Head of caudate nucleus (tissue), 42 donors: ENCODE measurements at places on chromosomes 2 and 18.

GRCh38 chr2:190090148-190090547 is 27.6 kb upstream of the MSTN start:
- no peak for DNase-seq

DNA sequence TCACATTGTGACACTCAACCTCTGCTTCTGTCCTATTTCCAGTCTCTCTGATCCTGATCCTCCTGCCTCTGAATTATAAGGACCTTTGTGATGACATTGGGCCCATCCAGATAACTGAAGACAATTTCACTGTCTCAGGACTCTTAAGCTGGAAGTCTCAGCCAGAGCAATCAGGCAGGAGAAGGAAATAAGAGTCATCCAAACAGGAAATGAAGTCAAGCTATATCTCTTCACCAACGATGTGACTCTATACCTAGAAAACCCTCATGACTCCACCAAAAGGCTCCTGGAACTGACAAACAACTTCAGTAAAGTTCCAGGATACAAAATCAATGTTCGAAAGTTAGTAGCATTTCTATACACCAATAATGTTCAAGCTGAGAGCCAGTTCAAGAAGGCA is 29.3 kb upstream of the TWIST2 start:
- DNase-seq: no peak

DNA sequence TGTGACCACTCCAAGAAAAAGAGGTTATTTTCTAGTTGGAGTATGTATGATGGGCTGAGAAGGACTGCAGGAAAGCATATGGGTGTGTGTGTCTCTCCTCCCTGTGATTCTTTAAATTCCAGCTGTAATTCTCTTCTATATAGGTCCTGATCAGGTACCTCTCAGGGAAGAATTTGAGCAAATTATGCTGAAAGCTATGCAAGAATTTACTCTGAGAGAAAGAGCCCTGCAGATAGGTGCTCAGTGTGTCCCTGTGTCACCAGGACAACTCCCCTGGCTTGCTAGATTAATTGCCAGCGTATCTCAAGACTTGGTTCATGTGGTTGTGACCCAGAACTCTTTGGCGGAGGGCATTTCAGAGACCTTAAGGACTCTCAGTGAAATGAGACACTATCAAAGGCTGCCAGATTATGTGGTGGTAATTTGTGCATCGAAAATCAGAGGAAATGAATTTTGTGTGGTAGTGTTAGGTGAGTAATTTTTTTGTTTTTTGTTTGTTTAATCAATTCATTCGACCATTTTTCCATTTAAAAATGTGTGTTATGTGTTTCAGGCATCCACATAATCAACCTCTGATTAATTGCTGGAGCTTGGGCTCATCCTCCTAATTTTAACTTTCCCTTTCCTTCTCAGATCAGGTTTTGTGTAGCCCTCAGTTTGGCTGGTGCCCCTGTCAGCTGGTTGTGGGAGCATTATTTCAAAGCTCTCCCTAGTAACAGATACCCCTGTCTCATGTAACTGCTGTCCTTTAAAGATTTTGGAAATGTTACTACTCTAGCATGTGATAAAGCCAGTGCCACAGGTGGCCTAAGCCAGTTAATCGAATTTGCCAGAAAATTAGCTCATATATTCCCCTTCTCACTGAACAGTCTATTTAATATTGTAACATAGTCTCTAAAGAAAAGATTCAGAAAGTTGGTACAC is 150.9 kb downstream of the ESCO1 start:
- DNase-seq: no peak

- DNase-seq: no peak
Measured at GRCh38 chr2:189382668-189383067, 58.6 kb upstream of the WDR75 start.

- DNase-seq: no peak
Measured at GRCh38 chr2:128372621-128373341, 54.1 kb upstream of the HS6ST1 start.

DNA sequence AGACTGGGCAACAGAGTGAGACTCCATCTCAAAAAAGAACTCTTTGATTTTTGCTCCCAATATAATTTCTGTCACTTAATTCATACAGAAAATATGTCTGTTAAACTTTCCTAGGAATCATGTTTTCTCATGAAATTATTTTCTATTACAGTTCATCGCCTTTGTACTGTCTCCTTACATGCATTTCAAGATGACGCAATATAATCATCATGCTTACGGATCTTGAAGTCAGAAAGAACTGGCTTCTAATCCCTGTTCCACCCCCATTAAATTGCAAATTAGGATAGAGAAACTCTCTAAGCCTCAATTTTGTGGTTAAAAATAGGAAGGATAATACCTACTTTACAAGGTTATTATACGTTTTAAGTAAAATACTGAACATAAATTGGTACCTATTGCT is 467.6 kb upstream of the SMIM21 start:
- no peak for DNase-seq

GRCh38 chr18:8151181-8151580 is 458.1 kb upstream of the RAB12 start:
- no peak for DNase-seq

GRCh38 chr2:83273322-83273721 is 1185.8 kb downstream of the SUCLG1 start:
- no peak for DNase-seq

DNA sequence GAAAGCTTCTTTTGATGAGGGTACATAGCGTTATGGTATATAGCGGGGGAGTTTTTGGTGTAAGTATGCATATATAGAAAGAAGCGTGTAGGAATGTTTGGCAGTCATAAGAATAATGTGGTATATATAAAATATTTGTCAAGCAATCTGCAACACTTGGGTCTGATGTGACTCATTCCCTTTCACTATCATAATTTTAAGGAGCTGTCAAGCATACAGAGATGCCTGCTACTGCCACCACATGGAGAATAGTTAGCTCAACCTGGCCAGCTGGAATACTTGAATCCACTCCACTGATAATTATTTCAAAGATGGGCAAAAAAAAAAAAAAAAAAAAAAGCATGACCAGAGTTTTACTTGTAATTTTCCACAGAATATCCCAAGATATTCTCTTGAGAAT is 559.8 kb upstream of the REG3G start:
- DNase-seq: no peak

- no peak for DNase-seq
Measured at GRCh38 chr2:177573120-177573519, 180.5 kb downstream of the AGPS start.

DNA sequence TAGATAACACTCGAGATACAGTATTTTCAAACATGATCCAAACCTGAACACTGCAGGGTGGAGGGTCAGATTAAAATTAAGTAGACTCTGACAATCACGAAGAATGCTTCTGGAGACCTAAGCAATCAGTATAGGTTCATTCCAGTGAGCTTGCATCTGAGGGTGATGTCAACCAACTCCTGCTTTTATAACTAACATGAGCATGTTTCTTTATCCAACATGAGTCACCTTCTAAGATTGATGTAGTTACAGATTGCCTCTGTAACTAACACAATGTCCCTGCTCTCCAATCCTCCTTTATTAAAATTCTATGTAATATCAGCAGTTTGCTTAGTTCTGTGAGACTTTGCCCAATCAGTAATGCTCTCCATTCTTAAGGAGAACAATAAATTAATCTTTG is 225.7 kb downstream of the ARL6IP6 start:
- no peak for DNase-seq

- DNase-seq: no peak
Measured at GRCh38 chr2:10831400-10831985, 18.9 kb upstream of the PDIA6 start.

GRCh38 chr2:32553829-32554432 is 73.9 kb upstream of the TTC27 start:
- no peak for DNase-seq

- DNase-seq: no peak
Measured at GRCh38 chr18:23498117-23498516, 5.2 kb upstream of the RMC1 start.

- DNase-seq: no peak
Measured at GRCh38 chr2:169961911-169962310, 134.7 kb downstream of the UBR3 start.

DNA sequence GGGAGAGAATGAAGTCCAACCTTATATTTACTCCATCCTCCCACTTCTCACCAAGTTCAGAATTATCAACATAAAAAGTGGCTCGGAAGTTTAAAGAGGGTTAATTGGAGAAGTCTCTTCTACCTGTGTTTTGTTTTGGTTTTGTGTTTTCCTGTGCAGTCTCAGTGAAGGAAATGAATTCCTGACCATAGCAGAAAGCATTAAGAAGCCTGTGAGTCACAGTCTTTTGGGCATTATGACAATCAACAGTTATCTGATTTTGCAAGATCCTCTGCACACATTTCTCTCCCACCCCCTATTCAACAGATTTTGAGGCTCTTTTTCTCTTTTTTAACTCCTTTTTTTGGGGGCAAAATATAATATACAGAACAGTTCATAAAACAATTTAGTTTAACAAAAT is 8.6 kb upstream of the RPL37A start:
- no peak for DNase-seq

- DNase-seq: no peak
Measured at GRCh38 chr2:167509586-167509985, 621.3 kb downstream of the XIRP2 start.

GRCh38 chr2:48274040-48274439 is 255.9 kb upstream of the STON1 start:
- no peak for DNase-seq

DNA sequence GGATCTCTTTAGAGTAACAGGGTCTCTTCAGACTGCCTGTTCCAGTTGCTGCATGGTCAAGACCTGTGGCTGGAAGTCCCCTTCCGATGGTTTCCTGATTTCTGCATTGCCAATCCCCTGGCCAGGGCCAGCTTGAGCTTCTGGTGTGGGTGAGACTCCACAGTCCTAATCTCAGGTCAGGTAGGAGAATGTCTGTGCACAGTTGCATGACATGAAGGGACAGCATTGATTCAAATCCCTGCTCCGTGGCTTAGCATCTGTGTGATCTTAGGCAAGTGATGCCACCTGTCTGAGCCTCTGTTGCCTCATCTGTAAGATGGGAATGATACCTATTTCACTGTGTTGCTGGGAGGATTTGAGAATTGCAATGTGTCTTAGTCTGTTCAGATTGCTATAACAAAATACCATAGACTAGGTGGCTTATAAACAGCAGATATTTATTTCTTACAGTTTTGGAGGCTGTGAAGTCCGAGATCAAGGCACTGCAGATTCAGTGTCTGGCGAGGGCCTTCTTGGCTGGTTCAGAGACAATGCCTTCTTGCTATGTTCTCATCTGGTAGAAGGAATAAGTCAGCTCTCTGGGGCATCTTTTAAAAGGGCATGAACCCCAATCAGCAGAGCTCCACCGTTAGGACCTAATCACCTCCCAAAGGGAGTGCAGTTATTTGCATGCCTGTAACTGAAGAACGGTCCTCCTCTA is 66.2 kb downstream of the ATOH8 start:
- DNase-seq: no peak

DNA sequence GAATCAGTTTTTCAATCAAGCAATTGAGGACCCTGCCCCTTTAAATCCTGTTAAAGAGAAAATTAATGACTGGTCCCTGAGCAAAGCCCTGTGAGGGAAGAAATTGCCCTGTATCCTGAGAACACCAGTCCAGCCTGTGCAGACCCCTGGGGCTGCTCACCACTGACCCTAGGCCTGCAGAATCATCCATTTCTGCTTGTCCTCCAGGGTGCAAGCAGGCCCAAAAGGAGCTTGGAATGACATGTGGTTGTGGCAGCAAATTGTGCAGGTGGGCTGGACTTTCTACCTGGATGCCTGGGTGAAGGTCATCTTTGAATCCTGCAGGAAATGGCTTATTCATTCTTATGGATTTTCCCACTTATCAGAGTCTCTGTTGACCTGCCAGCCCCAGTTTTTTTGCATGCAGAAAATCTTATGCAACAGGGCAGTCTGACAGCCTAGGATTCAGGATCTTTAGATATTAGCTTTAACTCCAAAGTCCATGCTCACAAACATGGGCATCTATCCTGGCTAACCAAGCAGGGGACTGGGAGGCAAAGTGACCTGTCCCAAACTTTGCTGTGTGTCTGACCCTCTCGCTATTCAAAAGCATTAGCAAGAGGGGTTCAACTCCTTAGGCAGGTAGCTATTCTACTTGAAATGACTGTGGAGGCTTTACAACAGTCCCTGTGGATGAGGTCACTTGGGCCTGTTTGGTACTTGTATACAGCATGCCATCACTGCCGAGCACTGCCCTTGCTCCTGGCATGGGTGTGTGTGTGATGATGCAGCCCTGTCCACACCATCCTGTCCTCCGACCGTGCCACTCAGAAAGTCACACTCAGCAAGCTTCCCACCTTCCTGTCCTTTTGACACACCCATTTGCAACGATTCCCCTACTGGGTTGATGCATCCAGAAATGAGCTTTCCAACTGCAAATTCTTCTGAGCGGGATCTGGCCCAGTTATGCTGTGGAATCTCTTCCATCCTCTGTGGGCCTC is 85.3 kb downstream of the CAPN13 start:
- no peak for DNase-seq

GRCh38 chr2:120066800-120067547 is 54.1 kb downstream of the EPB41L5 start:
- DNase-seq: no peak

GRCh38 chr2:205998583-205998982 is 87.4 kb downstream of the INO80D start:
- DNase-seq: no peak

DNA sequence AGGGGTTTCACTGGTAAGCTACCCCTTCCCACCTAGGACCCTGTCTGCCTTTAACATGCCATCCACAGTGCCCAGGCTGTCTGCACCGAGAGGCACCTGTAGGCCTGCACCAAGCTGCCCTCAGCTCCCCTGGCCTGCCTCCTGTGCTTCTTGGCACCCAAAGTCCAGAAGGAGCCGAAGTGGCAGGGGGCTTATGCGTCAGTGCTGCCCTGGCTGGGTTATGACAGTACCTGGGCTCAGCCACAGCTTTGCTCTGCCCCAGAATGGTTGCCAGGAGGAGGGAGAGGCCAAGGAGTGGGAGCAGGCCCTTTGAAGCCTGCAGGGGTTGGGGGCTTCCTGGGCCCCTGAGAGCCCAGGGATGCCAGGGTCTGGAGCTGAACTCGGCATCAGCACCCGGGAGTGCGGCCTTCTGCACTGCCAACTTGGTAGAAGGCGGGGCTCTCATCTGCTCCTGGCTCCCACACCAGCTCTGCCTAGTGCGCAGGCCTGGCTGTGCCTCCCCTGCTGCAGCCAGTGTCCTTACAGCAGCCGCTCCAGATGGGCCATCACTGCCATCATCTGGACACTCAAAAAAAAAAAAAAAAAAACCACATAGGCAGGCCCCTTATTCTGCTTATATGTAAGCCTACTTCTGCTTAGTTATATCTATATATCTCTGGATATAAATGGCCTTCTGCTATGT is 155.4 kb downstream of the THSD7B start:
- no peak for DNase-seq

DNA sequence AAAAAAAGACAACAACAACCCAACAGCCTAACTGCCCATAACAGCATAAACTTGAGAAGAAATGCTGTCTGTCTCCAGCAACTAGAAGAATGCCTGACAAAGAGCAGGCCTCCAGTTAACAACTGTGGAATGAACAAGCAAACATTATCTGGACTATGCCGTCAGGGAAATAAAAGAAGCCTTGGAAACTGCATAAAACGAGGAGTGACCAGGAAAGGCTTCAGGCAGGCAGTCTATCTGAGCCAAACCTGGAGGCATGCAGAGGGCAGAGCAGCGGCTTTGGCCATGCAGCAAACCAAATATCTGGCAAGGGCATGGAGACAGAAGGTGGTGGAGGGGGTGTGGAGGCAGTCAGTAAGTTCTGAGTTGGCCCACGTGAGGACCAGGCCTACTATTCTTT is 11.1 kb downstream of the HES6 start:
- no peak for DNase-seq

- no peak for DNase-seq
Measured at GRCh38 chr18:62617793-62618591, 95.2 kb downstream of the ZCCHC2 start.
